ENCODE measurements at places on chromosomes 4 and X. TPM values are rescaled to one million over a fixed set of nuclear protein-coding genes. Genes with fewer than 3 reads are reported as not detected.

Gene SLITRK4
- polyA plus RNA-seq, result not detected

DNA sequence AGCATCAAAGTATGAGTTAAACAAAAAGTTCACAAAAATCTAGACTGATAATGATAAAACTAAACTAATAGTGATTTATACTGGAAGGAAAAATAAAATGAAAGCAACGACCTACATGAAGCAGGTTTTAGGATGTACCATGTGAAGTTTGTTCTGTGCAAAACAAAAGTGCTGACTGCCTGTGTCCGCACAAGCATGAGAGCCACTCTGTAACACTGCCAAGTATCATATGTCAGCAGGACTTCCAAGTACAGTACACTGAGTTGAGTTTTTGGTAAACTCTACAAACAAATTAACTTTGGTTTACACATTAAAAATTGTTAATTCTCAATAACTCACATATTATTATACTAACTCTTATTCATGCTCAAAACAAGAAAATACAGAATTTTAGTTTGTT, 459.0 kb downstream of the PDGFC start:
- no peak for DNase-seq

GRCh38 chrX:77922787-77923186, 12.3 kb downstream of the ATP7A start:
- no peak for DNase-seq

Gene PCSK1N
- 6.0 TPM for polyA plus RNA-seq

Gene TLR6
- polyA plus RNA-seq, result not detected

DNA sequence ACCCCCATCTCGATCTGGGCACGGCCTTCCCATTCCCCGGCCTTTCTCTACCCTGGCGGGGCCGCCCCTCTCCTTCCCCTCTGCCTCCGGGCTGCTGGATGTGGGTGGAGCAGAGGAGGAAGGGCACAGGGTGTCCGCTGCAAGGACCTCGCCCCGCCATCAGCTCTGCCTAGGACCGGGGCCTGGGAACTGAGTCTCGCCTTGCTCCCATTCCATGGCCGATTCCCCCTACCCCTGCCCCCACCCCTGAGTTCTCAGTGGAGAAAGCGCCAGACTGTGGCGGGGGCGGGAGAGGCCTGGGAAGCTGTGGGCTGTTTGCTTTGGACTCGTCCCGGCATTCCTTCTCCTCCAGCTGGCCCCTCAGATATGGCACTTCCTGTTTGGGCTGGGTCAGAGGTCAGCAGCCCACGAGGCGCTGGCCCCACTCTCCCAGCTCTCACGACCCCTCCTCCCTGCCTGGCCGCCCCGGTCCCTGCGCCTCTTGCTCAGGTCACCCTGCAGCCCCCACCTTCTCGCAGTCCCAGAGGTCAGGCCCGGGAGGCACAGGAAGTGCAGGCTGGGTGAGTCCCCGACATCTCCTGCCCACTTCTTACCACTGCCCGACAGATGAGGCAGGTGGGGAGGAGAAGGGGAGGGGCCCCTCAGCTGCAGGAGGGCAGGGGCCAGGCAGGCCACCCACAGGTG, 6.4 kb upstream of the BGN start:
- no peak for DNase-seq

- no peak for DNase-seq
Measured at GRCh38 chr4:169437299-169438047, 166.7 kb upstream of the SH3RF1 start.

DNA sequence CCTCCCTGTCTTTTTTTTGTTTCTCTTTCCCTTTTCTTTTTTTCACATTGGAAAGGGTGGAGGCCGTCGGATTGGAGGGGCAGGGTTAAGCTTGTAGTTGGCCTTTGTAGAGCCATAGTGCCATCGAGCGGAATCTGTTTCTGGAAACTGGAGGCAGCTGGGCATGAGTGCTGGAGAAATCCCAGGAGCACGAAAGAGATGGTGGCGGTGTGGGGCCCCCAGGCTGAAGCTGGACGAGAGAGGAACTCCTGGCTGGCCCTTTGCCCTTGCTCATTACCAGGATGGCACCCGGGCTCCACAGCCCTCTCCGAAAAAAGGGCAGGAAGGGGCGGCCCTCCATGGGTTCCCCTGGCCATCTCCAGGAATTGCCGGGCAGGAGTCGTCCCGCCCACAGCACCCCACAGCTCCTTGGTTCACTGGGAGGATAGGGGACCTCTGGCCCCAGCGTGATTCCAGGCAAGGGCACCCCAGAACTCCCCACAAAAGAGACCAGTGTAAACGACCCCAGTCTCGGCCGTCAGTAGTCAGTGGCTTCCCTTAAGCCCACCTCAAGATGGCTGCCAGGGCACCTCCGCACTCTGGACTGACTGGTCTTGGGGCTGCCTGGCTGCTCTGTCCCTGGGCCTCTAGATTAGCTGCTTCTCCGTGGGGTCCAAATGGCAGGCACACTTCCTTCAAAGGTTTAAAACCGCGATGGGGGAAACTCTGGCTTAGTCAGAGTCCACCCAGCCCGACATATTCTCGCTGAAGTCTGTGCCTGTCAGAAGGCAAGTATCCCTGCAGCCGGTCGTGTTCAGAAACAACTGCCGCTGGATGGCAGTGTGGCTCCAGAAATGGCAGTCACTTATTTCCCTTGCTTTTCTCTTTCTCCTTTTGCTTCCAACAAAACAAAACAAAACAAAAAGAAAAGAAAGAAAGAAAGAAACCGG, 74.1 kb downstream of the NBDY start:
- DNase-seq, result peak; percentile 80

Gene AMTN
- not detected for polyA plus RNA-seq

DNA sequence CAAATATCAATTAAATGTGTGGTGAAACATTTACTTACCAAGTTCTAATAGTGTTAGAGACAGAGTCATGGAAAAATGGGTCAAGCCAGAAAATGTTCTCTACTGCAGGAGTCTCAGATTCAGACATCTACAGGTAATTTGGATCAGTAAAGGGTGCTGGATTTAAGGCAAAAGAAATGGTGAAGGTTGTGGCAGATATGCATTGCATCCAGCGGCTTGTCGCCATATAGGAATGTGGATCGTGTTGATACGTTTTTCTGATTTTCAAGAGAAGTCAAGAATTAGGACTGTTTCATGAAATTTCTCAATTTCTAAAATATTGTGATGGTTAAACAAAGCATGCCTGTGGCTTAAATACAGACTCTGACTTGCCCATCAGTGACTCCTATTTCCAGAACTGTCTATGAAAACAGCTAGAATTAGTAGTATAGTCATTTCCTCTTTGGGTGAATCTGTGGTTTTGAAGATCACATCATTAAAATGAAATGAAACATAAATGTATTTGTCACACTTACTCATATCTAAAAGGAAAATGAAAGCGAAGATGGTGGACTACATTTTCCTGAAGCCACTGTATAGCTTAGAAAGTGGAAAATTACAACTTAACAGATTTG, 110.1 kb upstream of the VEGFC start:
- no peak for DNase-seq
